Naive thymus-derived CD4-positive, alpha-beta T cell (primary cell): ENCODE measurements at places on chromosomes 6 and 20. TPM values are rescaled to one million over a fixed set of nuclear protein-coding genes. Genes with fewer than 3 reads are reported as not detected.
A peak's percentile ranks its signal among the peaks of the same experiment; 100 is the strongest.

Gene ADGRF1
- not detected in 2 replicates for total RNA-seq

Gene CD93
- 61.2 TPM for total RNA-seq

Gene FLRT3
- not detected for total RNA-seq

Gene C6orf141
- not detected for total RNA-seq

Gene PIGU
- total RNA-seq: 12.4 TPM

Gene DPPA5
- not detected for total RNA-seq

Gene PCSK2
- total RNA-seq: not detected

Gene ASCC3
- total RNA-seq: 41.6 TPM

Gene ZBTB9
- total RNA-seq: 9.9 TPM

Gene NEU1
- total RNA-seq: 35.0 TPM

Gene CNR1
- not detected for total RNA-seq

Gene TSPO2
- total RNA-seq: not detected

Gene ATP6V1G2
- total RNA-seq: 4.8 TPM

Gene HLA-DQB2
- total RNA-seq: 24.8 TPM

Gene AVP
- total RNA-seq: 0.89 TPM

Gene ULBP3
- total RNA-seq: 1.2 and 1.5 TPM in 2 replicates

DNA sequence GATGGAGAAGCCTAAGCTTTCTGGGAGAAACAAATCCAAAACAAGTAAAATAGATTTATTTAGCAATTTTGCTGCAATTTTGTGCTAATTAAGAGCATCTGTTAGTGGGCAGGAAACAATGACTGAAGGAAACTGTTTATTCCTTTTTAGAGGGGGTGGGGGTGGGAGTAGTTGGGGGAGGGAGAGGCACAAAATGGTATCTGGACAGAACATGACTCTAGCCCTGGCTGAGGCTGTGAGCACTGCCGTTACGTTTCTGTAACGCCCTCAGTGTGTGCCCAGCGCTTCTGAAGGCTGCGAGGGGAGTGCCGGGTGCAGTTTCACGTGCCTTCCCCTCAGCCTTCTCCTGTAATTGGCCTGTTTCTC is 28.8 kb downstream of the METTL24 start:
- no peak for DNase-seq

DNA sequence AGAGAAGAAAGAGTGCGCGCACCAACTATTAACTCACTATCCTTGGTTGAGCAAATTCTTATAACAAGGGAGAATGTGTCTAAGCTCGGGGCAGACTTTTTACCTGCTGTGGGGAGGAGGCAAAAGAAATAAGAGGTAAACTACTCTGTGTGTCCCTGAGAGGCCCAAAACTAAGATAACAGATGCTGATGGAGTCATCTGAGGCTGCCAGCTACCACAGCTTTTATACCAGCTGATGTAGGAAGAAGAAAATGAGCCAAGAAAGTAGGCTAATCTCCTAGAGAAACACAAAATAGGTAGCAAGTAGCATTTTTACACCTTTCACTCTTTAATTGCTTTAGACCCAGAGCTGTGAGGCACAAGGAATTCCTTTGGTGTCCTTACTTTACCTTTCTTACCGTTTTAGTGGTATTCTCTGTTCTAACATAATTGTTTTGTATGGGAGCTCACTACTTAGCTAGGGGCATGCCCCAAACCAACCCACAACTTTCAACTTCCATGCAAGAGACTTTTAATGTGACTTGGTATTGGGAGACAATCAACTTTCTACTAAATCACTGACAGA is 27.8 kb upstream of the PIM1 start:
- no peak for DNase-seq

GRCh38 chr20:19903168-19903811 is 113.9 kb upstream of the NAA20 start:
- no peak for DNase-seq

GRCh38 chr6:27825025-27825793 is 87.0 kb downstream of the OR2B2 start:
- no peak for DNase-seq

GRCh38 chr6:15349379-15349778 is 103.5 kb downstream of the JARID2 start:
- no peak for DNase-seq

DNA sequence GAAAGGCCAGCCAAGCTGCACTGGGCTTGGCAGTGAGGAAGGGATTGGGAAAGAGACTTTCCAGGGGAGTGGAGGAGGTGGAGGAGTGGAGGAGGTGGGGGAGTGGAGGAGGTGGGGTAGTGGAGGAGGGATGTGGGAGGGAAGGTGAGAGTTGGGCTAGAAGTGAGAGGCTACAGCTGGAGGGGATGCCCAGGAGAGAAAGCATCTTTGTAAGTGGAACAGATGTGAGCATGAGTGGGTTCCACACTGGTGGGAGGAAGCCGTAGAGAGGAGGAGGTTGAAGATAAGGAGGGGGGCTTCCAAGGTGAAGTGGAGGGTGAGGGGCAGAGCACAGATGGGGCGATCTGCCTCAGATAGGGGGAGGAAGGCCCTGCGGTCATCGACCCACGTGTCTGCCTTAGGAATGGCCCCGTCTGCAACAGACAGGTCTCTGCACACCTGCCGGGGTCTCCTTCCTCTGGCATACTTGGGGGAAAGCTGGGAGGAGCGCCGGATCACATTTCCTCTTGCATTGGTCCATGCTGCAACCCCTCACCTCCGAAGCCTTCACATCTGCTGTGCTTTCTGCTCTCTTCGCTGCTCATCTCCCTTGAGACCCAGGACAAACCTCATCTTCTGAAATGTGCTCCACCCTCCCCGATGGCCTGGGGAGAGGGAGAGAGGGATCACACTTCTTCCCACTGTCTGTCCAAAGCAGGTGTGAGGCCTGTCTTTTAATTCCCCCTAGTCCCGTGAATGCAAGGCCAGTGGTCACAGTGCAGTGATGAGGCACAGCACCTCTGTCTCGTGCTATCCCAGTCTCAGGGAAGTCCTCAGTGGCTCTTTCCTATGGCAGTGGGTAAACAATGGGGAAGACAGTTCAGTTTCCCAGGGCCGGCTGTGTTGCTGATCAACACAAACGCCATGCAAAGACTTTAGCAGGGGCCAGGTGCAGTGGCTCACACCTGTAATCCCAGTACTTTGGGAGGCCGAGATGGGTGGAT is 48.6 kb upstream of the SNX9 start:
- DNase-seq: no peak

DNA sequence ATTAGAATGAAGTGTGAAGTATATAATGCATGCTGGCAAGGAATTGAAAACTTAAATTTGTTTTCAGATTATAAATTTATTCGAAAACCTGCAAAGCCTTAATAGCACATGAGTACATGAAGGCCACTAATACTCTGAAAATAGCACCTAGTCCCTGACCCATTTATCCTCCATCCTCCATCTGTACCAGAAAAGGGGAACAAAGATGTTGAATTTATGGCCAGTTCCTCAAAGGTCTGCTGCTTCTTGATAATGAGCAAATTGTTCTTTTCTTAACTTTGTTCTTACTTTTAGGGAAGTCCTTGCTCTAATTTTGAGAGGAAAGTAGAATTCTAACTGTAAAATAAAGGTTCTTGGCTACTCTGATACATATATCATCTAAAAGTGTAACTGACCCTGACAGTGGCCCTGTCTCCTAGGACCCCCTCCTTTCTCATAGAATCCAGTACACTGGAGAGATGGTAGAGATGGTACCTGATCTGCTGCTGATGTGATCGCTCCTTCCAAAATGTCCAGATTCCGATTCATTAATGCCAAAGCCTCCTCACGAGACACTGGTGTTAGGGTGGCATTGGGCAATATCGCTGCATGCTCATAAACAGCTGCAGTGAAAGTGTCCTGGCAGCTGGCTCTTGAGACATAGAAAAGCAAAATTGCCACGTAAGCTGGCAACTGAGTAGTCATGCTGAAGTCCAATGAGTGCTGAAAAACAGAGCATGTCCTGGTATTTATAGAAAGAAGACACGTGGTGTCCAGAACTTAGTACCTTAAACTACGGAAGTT is at the start of gene VNN1:
VNN1 (minus strand) TSS at position 704 of the 783 bp plus-strand sequence; CDS start at position 684, 20 bp downstream.
- DNase-seq: no peak

- peak; percentile 33 for DNase-seq
Observed at GRCh38 chr20:50817776-50818172, 22.9 kb downstream of the BCAS4 start.

GRCh38 chr6:141169419-141169818 is 963.3 kb upstream of the GJE1 start:
- no peak for DNase-seq

- DNase-seq: no peak
Observed at GRCh38 chr20:402496-402885, 5.6 kb upstream of the RBCK1 start.

- no peak for DNase-seq
Observed at GRCh38 chr6:142686507-142686887, 258.5 kb downstream of the HIVEP2 start.

DNA sequence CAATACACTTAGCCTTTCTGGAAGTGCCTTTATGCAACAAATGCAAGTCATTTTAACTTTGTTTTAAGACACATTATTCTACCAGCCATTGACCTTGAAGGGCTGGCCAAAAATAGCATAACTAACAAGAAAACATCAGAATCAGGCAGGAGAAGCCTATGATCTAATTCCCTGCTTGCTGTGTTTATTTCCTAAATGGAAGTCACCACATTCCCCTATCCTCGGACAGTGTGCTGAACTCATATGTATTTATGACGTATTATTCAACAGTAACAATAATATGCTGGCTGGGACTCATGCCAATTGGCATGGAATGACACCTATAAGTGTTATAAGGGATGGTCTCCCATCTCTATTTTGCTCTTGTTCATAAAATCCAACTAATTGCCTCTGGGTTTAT is 140.7 kb downstream of the MAP3K7 start:
- no peak for DNase-seq

- no peak for DNase-seq
Observed at GRCh38 chr6:16844183-16844582, 82.9 kb upstream of the ATXN1 start.

DNA sequence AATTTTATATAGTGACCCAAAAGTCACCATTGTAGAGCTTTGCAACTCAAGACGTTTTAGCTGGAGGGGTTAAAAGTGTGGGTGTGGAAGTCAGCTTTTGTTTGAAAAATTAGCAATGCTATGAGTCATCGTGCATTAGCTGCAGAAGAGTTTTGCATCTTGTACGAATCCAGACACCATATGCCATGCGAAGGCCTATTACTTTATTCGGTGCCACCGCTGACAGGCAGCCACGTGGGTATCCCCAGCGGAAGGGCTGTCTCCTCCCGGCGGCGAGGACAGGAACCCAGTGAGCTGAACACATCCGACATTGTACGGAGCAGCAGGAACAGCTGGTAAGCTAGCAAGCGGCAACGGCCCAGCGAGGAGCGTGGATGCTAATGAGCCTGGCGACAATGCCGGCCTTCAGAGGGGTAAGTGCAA is 84.4 kb downstream of the INSM1 start:
- peak; percentile 32 for DNase-seq

DNA sequence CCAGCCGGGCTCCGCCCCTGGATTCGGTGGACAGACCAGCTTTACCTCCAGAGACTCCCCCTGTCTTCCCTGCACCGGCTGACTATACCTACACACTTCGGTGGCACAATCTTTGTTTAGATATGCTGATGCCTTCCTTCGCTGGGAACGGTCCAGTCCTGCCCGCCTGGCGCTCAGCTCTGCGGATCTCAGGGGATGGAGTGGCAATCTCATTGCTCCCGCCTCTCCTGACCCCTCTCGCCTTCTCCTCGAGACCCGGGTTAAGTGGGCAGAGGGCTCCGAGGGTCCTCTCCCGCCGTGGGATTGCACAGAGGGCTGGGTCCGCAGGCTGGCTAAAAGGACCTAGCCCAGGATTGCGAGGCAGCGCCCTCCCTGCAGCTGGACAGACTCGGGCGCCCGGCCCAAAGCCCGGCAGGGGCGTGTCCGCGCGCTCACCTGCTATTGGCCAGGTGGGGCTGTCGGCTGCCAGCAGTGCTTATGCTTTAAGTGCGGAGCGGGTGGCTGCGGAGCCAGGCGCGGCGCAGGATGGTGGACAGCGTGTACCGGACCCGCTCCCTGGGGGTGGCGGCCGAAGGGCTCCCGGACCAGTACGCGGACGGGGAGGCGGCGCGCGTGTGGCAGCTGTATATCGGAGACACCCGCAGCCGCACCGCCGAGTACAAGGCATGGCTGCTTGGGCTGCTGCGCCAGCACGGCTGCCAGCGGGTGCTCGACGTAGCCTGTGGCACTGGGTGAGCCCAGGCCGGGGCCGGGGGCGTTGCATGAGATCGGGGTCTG is at the start of gene GNMT:
GNMT (plus strand) TSS at position 512 of the 777 bp plus-strand sequence; CDS start at position 526, 14 bp downstream.
- DNase-seq: peak; percentile 30

DNA sequence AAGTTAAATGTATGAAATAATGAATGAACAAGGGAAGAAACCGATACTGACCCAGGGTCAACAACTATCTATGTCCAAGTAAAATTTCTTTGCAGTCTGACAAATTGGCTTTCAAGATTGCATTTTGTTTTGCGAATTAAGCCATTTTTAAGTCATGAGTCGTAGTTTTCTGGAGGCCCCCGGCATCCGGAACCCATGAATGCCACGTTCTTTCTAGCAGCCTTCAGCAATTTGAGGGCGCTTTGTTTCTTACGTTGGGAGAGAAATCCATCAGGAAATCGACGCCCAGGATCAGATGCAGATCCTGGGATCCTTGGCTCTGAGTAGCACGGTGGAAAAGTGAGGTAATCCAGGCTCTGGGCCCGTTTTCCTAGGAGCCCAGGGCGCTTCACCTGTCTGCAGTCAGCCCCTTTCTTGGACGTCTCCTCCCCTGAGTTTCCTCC is 309 bp upstream of the ABRACL start:
- no peak for DNase-seq
